ENCODE measurements at places on chromosomes 2 and 18.

DNA sequence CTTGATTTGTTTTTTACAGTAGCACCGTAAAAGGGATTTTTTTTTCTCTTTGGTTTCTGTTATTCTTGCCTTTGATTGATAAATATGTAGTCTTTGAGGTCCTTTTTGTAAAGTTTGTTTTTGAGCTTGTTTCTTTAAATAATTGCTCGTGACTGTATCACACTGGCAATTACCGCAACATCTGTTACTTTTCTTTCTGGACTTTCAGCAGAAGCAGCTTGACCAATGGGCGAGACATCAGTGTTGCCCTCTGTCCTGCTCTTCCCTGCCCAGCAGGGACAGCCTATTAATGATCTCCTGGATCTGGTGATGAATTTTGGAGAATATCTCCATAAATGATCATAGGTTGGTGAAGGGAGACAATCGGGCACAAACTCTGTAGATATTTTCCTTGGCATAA, 74.9 kb downstream of the TDRD15 start:
- DNase-seq: no peak

DNA sequence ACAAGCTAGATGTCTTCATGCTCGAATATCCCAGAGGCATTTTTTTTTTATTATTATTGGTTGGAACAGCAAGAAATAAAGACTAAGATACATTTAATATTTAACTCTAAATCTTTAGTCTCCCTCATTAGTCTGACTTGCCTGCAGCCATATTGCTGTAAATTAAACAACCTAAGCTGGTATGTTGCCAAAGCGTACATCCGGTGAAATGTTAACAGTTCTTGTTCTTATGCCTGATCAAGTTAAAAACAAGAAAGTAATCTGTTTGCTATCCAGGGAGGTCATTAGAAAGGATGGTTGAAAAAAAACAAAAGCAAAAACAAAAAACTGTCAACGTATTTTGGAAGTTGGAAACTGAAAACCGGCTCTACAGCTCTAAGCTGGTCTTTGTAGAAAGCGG, 125.9 kb upstream of the NABP1 start:
- DNase-seq: no peak

DNA sequence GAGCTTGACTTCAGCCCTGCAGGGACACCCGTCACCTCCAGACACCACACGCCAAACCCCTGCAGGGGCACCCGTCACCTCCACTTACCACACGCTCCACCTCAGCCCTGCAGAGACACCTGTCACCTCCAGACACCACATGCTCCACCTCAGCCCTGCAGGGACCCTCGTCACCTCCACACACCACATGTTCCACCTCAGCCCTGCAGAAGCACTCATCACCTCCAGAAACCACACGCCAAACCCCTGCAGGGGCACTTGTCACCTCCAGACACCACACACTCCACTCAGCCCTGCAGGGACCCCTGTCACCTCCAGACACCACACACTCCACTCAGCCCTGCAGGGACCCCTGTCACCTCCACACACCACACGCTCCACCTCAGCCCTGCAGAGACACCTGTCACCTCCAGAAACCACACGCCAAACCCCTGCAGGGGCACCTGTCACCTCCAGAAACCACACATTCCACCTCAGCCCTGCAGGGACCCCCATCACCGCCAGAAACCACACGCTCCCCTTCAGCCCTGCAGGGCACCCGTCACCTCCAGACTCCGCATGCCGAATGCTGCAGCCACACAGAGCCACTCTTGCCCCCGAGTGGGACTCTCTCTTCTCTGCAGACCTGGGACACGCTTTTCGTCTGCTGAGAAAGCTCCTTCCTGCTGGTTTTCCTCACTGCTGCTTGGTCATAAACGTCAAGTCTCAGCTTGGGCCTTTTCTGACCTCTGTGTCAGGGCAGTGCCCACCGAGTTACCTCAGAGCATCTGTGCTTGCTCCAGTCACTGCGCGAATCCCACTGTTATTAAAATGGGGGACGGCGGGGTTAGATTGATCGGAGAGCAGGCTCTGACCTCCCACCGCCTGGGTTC, 77.5 kb upstream of the SALL3 start:
- no peak for DNase-seq

DNA sequence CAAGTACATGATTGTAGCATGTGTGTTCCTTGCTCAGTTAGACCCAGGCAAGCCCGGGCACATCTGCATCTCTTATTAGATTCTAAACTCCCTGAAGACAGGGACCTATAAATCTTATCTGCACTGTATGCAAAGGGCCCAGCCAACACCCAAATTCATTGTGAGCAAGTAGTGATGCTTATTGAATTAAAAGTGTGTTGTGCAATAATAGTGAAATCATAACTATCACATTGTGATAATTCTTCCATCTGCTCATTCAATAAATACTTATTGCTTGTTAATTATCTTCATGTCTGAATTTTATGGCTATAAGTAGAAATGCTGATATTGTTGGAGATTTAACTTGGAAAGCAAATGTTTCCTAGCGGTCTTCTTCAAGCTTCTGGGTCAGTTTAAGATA, 387.5 kb downstream of the SLC4A3 start:
- DNase-seq: no peak

DNA sequence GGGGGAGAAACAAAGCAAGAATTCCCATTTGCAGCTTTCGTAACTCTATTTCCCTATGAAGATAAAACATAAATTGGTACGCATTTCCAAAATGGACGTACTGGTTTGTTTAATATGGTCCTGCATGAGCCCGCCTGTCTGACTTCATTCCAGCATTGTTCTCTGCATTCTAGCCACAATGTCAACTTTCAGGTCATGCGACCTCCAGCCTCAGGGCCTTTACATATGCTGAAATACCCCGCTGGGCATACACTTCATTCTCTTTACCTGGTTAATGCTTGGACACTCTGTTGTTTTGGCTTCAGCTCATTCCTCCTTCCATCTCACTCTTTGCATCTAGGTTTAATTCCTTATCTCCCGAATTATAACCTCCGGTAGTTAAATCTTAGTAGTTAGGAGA, 103.7 kb upstream of the DNMT3A start:
- no peak for DNase-seq

- DNase-seq: no peak
Observed at GRCh38 chr2:6526093-6526824, 339.4 kb downstream of the CMPK2 start.

DNA sequence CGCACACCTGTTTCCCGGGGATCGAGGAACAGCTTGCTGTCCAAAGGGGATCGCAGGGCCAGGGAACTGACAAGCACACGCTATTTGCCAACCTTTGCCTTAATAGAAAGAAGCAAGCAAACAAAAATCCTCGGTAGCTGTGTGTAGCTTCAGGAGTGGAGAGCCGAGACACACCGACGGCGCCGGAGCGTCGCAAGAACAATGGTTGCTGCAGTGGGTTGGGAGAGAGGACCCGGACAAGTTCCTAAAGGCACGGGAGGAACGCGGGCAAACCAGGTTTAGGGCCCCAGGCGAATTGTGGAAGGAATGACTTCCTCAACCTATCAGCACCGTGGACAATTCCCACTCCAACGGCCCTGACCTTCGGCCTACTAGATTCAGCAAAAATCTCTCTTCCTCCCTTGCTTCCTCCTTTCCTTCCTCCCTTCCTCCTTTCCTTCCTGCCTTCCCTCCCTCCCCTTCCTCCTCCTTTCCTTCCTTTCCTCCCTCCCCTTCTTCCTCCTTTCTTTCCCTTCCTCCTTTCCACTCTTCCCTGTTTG, 4.9 kb upstream of the NEUROD1 start:
- no peak for DNase-seq

DNA sequence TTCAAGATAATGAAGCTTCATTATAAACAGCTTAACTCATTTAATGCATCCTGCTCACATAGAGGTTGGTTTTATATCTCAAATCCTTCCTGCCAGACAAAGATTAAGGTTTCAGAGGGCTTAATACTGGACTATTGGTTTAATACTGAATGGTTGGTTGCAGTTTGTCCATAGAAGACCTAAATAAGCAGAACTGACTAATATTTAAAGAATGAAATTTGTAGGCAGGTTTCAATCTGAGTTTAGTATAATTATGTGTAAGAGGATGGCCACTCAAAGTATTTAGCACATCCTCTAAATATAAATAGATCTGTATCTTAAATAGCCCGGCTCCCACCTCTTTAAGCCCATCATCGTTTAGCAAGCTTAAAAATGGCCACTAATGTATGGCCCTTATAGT, 92.5 kb downstream of the EPB41L5 start:
- DNase-seq: no peak

DNA sequence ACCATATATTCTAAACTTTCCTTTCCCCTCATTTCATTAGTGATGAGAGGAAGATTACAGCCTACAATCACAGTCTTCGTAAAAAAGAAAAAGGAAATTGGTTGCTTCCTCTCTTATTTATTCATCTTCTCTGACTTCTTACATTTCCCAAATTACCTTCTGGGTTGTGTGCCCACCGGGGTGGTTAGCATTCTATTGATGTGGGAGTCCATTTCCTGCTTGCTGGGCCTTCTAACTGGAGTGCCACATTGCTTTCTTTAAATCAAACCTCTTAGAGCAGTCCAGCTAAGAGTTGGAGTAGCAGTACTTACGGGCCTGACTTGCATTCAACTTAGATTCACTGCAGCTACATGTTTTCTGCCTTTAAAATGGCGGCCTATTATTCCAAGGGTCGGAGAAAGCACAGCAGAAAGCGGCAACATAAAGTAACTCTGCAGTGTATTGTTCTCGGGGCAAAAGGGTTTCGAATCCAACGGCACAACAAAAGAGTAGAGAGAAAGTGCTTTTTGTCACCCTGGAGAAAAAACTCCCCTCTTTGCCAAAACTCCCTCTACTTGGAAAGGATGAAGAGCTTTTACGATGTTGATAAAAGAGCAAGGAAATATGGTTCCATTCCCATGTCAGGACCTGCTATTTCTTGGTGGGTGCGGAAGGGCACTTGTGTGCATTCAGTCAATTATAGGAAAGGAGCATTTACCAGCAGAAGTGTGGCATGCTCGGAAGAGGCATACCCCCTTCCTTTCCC, 110.6 kb upstream of the DLX2 start:
- no peak for DNase-seq

GRCh38 chr2:28021898-28022297, 131.4 kb downstream of the BABAM2 start:
- no peak for DNase-seq

DNA sequence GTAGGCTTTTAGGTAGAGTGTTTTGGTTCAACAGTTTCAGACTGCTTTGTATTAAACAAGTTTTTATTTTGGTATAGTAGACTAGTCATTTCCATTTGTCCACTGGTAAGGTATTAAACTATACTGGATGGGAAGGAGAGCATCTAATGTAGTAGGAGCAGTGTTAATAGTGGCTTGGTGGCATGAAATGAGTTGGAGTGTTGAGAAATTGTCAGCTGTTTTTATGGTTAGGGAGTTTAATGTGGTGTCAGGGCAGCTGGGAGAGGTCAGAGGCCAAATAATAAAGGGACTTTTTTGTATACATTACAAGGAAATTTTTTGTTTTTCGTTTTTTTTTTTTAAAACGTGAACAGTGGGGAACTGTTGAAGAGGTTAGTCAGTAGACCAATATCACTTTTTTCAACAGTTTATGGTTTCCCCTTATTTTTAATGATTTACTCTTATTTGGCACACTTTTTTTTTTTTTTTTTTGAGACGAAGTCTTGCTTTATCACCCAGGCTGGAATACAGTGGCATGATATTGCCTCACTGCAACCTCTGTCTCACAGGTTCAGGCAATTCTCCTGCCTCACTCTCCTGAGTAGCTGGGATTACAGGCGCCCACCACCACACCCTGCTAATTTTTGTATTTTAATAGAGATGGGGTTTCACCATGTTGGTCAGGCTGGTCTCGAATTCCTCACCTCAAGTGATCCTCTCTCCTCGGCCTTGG, 21.2 kb downstream of the ACTR3 start:
- DNase-seq: no peak

DNA sequence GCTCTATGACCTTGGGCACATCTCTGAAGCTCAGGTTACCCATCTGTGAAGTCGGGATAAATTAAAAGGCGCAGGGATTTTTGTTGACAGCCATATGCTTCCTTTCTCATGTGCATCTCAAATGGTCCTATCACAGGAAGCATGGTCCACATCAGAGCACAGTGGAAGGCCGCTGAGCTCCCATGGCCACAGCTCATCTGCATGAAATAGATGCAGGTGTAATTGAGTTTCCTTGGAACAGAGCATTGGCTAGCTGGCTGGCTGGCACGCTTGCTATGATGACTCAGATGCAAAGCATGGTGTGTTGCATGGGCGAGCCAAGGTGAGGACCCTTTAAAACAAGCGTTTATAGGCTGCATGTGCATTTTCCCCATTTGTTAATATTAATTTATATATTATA, 79.3 kb downstream of the TXNL1 start:
- DNase-seq: no peak

GRCh38 chr18:30334781-30335180, 707.8 kb downstream of the DSC3 start:
- DNase-seq: no peak

DNA sequence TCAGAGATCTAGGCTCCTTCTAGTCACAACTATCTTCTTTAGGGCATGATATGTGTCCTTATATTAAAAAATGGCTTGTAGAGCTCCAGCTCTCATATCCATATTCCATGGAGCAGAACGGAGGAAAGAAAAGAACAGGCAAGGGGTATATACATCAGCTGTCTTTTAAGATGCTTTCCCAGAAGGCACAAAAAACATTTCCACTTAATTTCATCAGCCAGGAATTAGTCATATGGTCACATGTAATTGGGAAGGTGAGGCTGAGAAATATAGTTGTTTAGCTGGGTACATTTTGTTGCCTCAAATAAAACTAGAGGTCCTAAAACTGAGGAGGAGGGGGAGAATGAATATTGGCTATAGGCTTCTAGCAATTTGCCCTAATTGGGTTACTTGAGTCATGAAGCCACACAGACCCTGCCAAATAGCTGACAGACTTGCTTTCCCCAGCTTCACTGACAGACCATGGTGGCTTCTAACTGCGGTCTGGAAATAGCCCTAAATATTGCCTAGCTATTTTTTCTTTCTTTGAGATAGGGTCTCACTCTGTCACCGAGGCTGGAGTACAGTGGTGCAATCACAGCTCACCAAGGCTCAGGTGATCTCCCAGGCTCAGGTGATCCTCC, 20.0 kb downstream of the MAIP1 start:
- DNase-seq: no peak

GRCh38 chr2:58957188-58957840, 716.2 kb upstream of the FANCL start:
- DNase-seq: no peak

DNA sequence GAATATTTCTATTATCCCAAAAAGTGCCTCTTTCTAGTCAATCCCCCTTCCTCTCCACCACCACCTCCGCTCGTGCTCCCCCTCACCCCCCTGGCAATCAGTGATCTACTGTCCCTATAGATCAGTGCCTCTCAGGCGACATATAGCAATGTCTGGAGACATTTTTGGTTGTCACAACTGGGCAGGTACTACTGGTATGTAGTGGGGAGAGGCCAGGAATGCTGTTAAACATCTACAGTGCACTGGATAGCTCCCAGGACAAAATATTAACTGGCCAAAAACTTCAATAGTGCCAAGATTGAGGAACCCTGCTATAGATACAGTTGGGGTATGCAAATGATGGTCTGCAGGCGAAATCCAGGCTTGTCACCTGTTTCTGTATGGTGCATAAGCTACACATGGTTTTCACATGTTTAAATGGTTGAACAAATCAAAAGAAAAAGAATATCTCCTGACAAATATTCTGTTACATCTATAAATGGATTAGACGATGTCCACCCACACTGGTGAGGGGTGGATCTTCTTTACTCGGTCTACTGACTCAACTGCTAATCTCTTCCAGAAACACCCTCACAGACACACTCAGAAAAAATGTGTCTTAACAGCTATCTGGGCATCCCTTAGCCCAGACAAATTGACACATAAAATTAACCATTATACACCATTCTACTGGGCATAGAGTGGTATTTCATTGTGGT, 25.5 kb downstream of the DPYSL5 start:
- DNase-seq: no peak

GRCh38 chr18:78713726-78714125, 265.9 kb upstream of the SALL3 start:
- DNase-seq: no peak

All from stimulated activated CD4-positive, alpha-beta T cell treated with anti-CD3 and anti-CD28 coated beads, Interleukin-4, amount 100 ng/mL, for 1 hour (primary cell).